Stimulated activated CD4-positive, alpha-beta T cell treated with anti-CD3 and anti-CD28 coated beads, TNF-alpha, amount 100 ng/mL, for 4 hours (primary cell): ENCODE measurements at places on chromosomes 4 and X.

DNA sequence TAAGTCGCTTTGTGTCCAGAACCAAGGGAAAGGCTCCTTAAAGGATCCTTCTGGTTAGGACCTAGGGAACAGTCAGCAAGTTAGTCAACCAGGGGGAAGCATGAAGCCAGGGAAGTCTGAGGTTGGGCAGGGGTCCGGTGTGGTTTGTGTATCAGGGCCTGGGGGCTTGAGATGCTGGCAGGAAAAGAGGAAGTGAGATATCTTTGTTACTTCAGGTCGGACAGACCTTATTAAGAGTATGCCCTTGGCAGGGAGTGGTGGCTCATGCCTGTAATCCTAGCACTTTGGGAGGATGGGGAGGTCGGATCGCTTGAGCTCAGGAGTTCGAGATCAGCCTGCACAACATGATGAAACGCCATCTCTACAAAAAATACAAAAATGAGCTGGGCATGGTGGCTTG is 52.3 kb upstream of the TRPC5OS start:
- no peak for DNase-seq

GRCh38 chrX:24283127-24283794 is 30.6 kb downstream of the SUPT20HL2 start:
- no peak for DNase-seq

GRCh38 chr4:152004801-152005200 is 244.0 kb upstream of the GATB start:
- DNase-seq = no peak

- DNase-seq = no peak
Observed at GRCh38 chr4:83563998-83564397, 28.1 kb downstream of the GPAT3 start.

- no peak for DNase-seq
Observed at GRCh38 chr4:2827874-2828751, 15.5 kb upstream of the ADD1 start.

DNA sequence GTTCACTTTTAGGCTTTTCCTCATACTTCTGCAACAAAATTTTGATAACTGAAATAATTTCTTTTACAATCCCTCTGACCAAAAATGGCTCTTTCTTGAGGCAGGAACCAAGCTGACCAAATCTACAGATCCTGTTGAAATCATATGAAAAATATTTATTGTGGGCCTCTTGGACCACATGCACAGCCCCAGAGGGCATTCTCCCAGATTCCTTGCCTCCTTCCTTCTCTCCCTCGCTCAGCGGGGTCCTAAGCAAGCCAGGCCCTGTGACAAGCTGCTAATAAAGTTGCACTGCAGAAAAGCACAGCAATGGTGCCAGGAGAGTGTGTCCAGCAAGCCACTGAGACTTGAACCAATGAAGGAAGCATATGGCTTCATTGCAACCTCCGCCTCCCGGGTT is 40.7 kb downstream of the PRDM5 start:
- no peak for DNase-seq

- no peak for DNase-seq
Observed at GRCh38 chrX:49960061-49960460, 37.7 kb downstream of the CLCN5 start.

DNA sequence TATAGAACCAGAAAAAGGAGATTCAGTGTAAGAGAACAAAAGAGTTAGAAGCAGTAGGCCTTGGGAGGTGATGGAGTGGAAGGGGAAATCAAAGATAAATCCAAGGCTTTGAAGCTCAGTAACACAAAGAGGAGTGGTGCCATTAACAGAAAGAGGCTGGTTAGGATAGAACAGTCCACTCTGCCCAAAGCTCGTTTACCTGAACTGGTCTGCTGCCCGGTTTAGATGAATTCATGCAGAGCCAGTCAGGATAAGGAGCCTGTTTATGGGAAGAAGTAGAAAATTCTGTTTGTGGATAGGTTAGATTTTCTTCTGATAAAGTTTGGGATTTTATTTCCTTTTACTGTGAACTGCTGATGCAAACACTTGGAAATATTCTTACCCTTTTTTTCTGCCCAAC is 80.6 kb downstream of the HMGB2 start:
- no peak for DNase-seq

DNA sequence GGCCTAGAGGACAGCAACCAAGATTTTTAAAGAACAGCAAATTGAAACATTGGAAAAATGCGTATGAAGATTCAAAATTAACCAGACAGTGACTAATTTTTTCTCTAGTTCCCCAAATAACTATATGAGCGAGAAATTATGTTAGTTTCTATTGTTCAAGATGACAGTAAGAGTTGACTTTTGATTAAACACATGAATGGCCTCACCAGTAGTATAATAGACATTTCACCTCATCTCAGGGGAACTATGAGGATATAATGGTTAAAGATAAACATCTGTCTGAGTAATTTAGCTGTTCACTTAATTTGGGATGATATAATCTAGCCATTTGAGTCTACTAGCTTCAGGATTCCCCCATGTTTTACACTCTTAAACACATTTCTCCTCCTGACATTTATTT is 380.9 kb upstream of the NWD2 start:
- no peak for DNase-seq

DNA sequence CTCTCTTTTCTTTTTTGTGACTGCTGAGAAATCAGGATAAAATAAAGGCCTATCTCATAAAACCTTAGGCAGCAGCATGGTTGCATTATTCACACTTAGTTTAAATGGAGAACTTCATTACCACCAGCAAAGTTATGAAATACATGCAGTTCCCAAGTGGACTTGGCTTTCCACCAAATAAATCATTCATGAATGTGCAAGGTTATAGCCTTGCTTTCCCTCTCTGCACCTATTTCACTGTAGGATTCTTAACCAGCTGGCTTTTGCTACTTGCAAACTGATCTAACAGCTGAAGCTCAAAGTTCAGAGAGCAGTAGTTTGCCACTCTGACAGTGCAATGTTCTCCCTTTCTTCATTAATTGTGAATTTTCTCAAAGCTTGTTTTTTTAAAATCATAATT is 140.1 kb upstream of the SMIM31 start:
- no peak for DNase-seq

DNA sequence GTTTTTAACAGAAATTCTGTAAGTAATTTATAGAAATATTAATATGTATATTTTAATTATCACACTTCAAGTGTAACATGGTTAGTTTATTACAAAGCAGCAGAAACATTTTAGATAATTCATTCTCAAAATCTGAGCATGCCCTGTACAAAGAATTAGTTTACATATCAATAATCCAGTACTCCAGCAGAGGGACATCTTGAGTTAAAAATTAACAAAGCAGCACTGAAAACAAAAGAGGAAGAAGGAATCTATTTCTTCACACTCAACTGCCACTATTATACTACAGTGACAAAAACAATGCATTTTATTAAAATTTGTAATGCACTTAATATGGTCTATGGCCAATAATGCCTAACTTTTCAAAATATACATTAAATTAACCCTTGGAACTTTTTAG is 179.1 kb upstream of the KLHL4 start:
- DNase-seq = no peak

DNA sequence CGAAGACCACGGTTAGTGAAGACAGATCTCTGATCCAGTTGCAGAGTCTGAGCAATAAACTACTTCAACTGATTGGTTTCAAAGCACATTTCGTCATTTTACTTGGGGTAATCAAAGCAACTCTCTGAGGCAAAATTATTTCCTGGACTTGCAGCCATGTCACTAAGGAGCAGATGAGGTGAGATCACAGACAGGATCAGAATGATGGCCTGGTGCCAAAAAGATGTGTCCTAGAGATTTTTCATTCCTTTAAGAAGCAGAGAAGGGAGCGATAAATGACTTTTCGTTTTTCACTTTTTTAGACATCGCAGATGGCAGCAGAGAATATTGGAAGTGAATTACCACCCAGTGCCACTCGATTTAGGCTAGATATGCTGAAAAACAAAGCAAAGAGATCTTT is 83.9 kb downstream of the PTTG2 start:
- no peak for DNase-seq

- DNase-seq = no peak
Observed at GRCh38 chr4:79874197-79874596, 198.8 kb downstream of the ANTXR2 start.

GRCh38 chrX:112857478-112857878 is 16.8 kb upstream of the AMOT start:
- no peak for DNase-seq

DNA sequence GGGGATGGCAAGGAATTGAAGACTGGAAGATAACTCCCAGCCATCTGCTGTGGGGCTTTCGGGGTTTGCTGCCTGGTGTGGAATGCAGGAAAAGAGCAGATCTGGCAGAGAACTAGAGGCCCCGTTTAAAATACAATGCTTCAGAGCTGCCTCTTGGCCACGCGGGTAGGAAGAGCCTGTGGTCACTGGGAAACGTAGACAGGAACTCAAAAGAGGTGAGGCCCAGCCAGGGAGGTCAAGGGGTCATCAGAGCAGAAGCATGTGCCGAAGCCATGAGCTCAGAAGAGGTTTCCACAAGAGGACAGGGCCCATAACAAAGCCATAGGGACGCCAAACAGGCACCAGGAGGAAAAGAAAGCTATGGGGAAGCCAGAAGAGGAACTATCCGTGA is 14.5 kb upstream of the STS start:
- no peak for DNase-seq

- no peak for DNase-seq
Observed at GRCh38 chr4:90745176-90745575, 618.0 kb downstream of the CCSER1 start.

- no peak for DNase-seq
Observed at GRCh38 chrX:20594985-20595384, 328.3 kb upstream of the RPS6KA3 start.

DNA sequence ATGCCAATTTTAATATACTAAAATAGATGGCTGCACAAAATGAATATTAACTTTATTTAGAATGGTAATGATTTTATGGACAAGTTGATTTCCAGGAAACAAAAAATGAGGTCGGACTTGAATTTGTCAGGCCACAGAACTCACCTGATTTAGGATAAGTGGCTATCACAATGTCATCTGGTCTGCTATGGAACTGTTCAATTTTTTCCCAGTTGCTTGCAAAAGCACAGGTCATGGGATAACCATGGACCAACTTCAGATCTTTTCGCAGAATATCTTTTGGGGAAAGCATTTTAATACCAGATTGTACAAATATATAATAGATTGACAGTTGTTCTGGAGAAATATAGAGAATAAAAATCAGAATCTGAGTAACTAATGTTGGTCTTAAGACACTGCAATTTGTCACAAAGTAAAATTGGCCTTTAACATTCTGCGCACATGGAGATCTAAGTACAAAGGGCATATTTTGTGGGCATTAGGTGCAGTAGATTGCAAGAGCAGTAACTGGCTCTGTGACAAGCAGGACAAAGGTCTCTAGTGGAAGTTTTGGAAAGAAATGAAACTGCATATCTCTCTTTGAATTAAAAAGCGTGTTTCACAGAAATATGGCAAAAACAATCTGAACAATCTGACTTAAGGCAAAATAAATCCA is 5.4 kb downstream of the SULT1B1 start:
- no peak for DNase-seq

GRCh38 chr4:188552741-188553275 is 413.6 kb downstream of the TRIML1 start:
- no peak for DNase-seq

DNA sequence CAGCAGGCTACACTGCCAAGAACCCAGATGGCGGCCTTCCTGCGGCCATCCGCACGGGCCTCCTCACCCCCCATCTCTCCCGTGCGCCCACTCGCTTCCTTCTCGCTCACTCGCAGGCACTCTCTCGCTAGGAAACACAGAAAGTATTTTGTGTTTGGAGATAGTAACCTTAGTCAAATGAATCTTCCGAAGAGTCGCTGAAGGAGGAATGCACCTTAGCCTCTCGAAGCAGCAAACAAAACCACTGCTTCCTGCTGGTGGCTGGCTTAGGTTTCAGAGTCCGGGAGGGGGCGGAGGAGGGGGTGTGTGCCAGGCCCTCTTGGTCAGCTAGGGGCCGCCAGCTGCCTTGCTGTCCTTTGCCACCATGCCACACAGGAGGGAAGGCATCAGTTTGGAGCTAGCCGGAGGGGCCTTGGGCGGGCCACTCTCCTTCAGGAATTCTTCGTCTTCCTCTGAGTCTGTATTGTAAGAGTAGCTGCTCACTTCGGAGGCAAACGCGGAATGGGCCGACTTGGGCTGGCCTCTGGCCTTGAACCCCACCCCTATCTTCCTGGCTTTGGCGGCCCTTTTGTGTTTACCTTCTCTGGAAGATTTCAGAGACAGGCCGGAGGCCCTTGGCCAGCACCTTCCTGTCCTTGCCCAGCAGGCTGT is 73.2 kb upstream of the UCP1 start:
- no peak for DNase-seq

- DNase-seq = no peak
Observed at GRCh38 chr4:124803641-124804040, 91.1 kb upstream of the ANKRD50 start.

DNA sequence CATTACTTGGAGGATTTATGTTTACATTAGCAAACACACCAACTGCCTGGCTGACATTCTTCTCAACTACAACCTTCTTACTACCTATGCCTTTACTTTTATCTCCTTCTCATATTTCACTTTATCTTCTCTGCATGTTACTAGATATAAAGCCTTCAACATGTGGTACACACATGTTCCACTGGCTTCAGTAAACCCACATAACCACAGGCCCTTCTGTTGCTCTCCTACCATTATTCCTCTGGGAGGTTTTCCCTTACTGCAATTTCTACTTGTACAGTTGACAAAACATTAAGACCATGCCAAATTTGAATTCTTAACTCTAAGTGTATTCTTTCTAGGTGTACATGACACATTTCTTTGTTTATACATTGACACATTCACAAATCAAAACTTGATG is 133.1 kb downstream of the ARAP2 start:
- DNase-seq = no peak

GRCh38 chrX:13658602-13659001 is 5.7 kb downstream of the TCEANC start:
- DNase-seq = no peak

DNA sequence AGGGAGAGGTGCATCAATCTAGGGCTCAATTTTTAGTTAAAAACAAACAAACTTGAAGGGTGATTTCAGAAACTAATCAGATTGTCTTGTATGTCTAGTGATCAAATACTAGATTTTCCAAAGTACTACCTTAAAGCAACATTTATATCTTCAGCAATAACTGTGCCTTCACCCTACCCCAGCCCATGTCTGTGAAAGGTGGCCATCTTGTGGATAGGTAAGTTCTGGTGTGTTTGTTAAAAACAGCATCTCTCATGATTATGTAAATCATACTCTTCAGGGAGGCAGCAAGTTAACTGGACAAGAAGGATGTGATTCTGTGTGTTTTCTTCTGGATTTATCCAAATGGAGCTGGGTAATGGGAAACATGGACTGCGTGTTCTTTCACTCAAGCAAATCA is 81.4 kb upstream of the ACSL1 start:
- DNase-seq = no peak

DNA sequence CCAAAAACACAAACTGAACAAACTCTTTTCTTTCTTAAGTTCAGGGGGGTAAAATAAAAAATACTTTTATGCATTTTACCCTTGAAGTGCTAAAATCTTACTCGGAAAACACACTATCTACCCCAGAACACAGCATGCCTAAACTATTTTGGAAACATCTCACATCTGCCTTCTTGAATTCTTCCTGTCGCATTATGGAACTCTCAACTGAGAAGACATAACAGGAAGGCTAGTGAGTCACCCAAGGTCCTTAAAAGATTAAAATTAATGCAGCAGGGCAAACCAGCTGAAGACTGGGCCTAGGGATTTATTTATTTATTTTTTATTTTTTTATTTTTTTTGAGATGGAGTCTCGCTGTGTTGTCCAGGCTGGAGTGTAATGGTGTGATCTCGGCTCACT is 208.2 kb downstream of the APBB2 start:
- no peak for DNase-seq
